ENCODE measurements at places on chromosomes 13 and 19.

DNA sequence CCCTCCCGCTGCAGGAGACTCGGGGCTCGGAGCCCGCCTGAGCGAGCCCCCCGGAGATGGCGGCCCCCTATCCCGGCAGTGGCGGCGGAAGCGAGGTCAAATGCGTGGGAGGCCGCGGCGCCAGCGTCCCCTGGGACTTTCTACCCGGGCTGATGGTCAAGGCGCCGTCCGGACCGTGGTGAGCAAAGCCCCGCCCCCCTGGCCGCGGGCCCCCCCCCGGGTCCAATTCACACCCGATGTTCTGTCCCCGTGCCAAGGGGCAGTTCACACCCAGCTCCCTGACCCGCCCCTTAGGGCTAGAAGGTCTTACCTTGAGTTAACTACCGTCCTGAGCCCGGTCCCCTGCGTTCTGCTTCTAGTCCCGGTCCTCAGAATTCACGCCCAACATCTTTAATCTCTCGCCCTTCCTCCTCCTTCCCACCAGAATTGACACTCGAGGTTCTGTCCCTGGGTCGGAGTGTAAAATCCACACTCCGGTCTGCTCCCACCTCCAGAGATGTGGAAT, 1.4 kb downstream of the NPAS1 start:
- DNase-seq: no peak

GRCh38 chr13:48144413-48145035, 49.6 kb upstream of the MED4 start:
- no peak for DNase-seq

- no peak for DNase-seq
Observed at GRCh38 chr13:111872475-111873150, 194.3 kb upstream of the SOX1 start.

GRCh38 chr13:86464193-86464592, 665.0 kb upstream of the SLITRK6 start:
- peak; percentile 42 for DNase-seq

- peak; percentile 95 for DNase-seq
Observed at GRCh38 chr19:45927565-45928261, 13.1 kb upstream of the NANOS2 start.

- DNase-seq: no peak
Observed at GRCh38 chr19:3514930-3515329, 8.8 kb downstream of the FZR1 start.

DNA sequence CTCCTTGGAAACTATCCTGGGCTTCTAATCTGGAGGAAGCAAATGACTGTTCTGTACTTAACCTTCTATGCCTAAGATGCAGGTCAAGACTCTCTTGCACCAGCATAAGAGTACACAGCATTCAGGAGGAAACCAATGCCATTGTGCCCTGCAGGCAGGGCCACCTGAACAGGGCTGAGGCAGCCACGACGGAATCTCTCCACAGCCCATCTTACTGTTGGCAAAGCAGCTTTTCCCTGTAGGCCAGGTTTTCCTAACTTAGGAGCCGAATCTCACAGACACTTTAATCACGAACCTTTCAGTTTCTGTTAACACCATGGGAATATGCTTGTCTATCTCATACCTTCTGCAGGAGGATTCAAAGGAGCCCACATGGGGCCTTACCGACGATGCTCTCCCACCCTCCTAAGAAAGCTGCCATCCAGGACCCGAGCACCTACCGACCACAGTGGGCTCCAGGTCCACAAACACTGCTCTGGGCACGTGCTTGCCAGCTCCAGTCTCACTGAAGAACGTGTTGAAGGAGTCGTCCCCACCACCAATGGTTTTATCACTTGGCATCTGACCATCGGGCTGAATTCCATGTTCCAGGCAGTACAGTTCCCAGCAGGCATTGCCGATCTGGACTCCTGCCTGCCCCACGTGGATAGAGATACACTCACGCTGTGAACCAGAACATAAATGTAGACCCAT, 2.6 kb downstream of the TUBA3C start:
- no peak for DNase-seq

GRCh38 chr13:22848539-22849052, 332.2 kb upstream of the SGCG start:
- no peak for DNase-seq

- no peak for DNase-seq
Observed at GRCh38 chr13:50915565-50915964, 6.0 kb downstream of the RNASEH2B start.
